ENCODE measurements at places on chromosomes 5 and 9. TPM values are rescaled to one million over a fixed set of nuclear protein-coding genes. Genes with fewer than 3 reads are reported as not detected.

The RNF183 gene
- 0.23 TPM for total RNA-seq

- peaks cover 68% of the 10 kb centered on the region for H3K4me1 ChIP-seq
- no peaks in the 10 kb centered on the region for H3K27me3 ChIP-seq
- no peaks in the 10 kb centered on the region for H3K36me3 ChIP-seq
- H3K4me3 ChIP-seq, result peak overlapping the region; percentile 55
Measured at GRCh38 chr5:178240766-178241165, 8.2 kb upstream of the PHYKPL start.

The APBA1 gene
- total RNA-seq, result 1.2 TPM

GRCh38 chr9:131013771-131014676, 5.0 kb downstream of the LAMC3 start:
- no peaks in the 10 kb centered on the region for H3K4me1 ChIP-seq
- peaks cover 55% of the 10 kb centered on the region for H3K27me3 ChIP-seq

- no peak for DNase-seq
- no peaks in the 10 kb centered on the region for H3K27me3 ChIP-seq
- no peak overlapping the region for H3K27ac ChIP-seq
- H3K4me3 ChIP-seq, result no peak overlapping the region
Measured at GRCh38 chr5:83780699-83781350, 60.2 kb upstream of the HAPLN1 start.

- no peak overlapping the region for H3K27ac ChIP-seq
- H3K36me3 ChIP-seq, result no peaks in the 10 kb centered on the region
- no peaks in the 10 kb centered on the region for H3K4me1 ChIP-seq
- DNase-seq, result no peak
- H3K27me3 ChIP-seq, result no peaks in the 10 kb centered on the region
Measured at GRCh38 chr5:19342942-19343341, 645.1 kb downstream of the CDH18 start.

The RASGRF2 gene
- total RNA-seq, result 35.2 TPM

The TAS2R1 gene
- total RNA-seq, result not detected

DNA sequence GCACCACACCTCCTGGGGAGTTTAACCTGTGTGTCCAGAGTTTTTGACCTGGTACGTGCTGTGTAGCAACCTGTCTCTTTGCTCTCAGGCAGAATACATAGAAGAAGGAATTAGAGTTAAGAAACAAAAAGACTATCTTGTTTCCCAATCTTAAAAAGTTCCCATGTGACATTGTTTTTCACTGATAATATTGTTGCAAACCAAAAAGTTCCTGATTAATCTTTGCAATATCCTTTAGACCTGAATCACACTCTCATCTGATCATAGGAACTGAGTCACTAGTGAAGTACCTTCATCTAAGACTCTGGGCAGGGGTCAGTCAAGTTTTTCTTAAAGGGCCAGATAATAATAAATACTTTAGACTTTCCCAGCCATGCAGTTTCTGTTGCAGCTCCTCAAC, 35.1 kb downstream of the BASP1 start:
- H3K4me1 ChIP-seq, result peaks cover 21% of the 10 kb centered on the region
- H3K27ac ChIP-seq, result no peak overlapping the region
- no peaks in the 10 kb centered on the region for H3K36me3 ChIP-seq
- H3K4me3 ChIP-seq, result no peak overlapping the region

DNA sequence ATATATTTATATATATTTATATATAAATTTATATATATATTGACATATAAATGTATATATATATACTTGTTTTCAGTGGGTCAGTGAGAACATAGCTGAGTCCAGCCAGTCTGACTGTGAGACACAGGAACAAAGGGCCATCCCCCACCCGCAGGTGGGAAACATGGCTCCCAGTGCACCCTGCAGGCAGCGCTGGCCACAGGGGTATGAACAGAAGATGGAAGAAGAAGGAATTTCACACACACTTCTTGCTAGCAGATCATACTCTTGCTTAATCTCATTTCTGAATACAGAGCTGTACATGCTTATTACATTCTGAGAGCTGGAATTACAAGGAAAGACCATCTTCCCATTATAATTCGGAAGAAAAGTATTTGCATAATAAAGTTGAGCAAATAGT, 595.4 kb downstream of the IRX1 start:
- no peak overlapping the region for H3K27ac ChIP-seq
- H3K27me3 ChIP-seq, result no peaks in the 10 kb centered on the region
- H3K4me1 ChIP-seq, result no peaks in the 10 kb centered on the region

The GCNT4 gene
- total RNA-seq, result 22.5 TPM

DNA sequence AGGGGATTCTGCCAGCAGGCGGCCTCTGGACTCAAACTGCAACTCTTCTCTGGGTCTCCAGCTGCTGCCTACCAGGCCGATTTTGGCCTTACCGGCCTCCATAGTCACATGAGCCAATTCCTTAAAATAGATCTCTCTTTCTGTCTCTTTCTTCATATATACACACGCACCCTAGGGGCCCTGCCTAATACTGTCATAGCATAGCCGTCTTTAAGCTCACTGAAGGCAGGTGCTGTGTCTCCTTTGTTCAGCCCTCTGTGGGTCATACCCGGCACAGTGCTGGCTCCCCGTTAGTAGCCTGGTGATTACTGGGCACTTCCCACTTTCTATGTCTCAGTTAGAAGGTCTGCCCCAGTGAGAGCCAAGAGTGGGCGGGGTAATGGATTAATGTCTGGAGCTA, 140.9 kb downstream of the HSPA4 start:
- no peak overlapping the region for H3K27ac ChIP-seq
- H3K36me3 ChIP-seq, result no peaks in the 10 kb centered on the region
- no peak overlapping the region for H3K4me3 ChIP-seq

The PCDHA6 gene
- total RNA-seq, result not detected

DNA sequence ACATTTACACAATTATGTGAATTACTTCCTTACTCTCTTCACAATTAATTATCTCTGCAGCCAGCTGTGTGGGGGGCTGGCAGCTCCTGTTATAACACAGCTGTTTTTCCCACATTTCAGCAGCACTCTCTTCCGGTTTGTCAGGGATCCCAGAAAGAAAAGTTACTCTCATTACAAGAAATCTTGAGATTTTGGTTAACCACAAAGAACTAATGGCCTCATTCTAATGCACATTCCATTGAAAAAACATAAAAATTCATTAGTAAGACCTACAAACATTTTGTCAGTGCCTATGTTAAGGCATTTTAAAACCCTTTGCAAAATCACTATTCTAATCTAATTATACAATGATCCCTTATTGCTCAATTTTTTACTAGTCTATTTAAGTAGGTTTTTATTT, 64.1 kb downstream of the PDE4D start:
- H3K36me3 ChIP-seq, result no peaks in the 10 kb centered on the region
- no peaks in the 10 kb centered on the region for H3K4me1 ChIP-seq
- H3K27me3 ChIP-seq, result peaks cover 7% of the 10 kb centered on the region
- no peak for DNase-seq
- no peak overlapping the region for H3K4me3 ChIP-seq

GRCh38 chr5:126002222-126002897, 420.8 kb upstream of the GRAMD2B start:
- no peaks in the 10 kb centered on the region for H3K36me3 ChIP-seq
- DNase-seq, result no peak
- H3K4me3 ChIP-seq, result no peak overlapping the region
- H3K4me1 ChIP-seq, result no peaks in the 10 kb centered on the region

DNA sequence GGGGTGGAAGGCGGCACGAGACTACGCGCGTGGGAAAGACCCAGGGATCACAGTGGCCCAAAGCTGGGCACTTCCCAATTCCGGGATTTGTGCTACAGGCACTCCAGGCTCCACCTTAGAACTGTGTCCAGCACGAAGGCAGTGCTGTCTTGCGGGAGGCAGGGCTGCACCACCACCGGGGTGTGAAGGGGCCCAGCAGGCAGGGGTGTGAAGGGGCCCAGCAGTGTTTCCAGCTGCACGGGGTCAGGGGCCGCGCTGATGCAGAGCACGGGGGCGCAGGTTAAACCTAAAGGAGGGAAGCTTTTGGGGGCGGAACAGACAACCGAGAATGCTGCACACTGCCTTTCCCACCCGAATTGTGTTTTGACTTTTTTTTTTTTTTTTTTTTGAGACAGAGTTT, 1.1 kb upstream of the PDCD6 start:
- peaks cover 37% of the 10 kb centered on the region for H3K36me3 ChIP-seq
- H3K27ac ChIP-seq, result peak overlapping the region; percentile 78
- peak overlapping the region; percentile 69 for H3K4me3 ChIP-seq
- no peak for DNase-seq
- no peaks in the 10 kb centered on the region for H3K27me3 ChIP-seq

The SVEP1 gene
- total RNA-seq, result not detected

DNA sequence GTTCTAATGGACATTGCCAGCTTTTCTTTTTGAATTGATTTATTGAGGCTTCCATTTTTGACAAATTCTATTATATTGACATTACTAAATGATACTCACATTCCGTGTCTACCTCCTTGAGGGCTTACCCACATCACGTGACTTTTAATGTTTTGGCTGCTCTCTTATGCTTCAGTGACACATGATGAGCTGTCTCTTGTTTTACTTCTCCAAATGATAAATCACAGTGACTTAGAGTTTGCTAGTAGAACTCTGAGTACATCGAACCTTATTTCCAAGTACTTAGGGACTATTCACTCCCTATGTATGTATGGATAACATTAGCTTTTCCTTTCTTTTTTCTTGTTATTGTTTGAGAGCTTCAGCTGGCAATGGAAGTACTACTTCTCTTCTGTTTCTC, 169.8 kb upstream of the KCNN2 start:
- DNase-seq, result no peak
- H3K4me3 ChIP-seq, result no peak overlapping the region
- no peaks in the 10 kb centered on the region for H3K36me3 ChIP-seq
- no peaks in the 10 kb centered on the region for H3K27me3 ChIP-seq
- no peak overlapping the region for H3K27ac ChIP-seq

- no peak overlapping the region for H3K27ac ChIP-seq
- peaks cover 18% of the 10 kb centered on the region for H3K27me3 ChIP-seq
- no peak for DNase-seq
- H3K4me1 ChIP-seq, result no peaks in the 10 kb centered on the region
- no peak overlapping the region for H3K4me3 ChIP-seq
Measured at GRCh38 chr9:69585571-69585970, 86.6 kb downstream of the APBA1 start.

The ZSWIM6 gene
- total RNA-seq, result 11.9 TPM

DNA sequence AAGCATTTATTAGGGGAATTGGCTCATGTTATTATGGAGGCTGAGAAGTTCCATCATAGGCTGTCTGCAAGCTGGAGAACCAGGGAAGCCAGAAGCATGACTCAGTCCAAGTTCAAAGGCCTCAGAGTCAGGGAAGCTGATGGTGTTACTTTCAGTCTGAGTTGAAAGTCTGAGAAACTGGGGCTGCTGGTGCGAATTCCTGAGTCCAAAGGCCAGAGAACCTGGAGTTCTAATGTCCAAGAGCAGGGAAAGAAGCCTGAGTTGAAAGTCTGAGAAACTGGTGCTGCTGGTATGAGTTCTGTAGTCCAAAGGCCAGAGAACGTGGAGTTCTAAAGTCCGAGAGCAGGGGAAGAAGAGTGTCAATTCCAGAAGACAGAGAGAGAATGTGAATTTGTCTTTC, 641.1 kb downstream of the ISL1 start:
- no peaks in the 10 kb centered on the region for H3K4me1 ChIP-seq
- H3K27me3 ChIP-seq, result no peaks in the 10 kb centered on the region
- H3K27ac ChIP-seq, result no peak overlapping the region
- H3K4me3 ChIP-seq, result no peak overlapping the region
- H3K36me3 ChIP-seq, result no peaks in the 10 kb centered on the region

All from naive thymus-derived CD8-positive, alpha-beta T cell (primary cell).